ENCODE measurements at places on chromosomes 3 and 15.

- DNase-seq, result no peak
Observed at GRCh38 chr15:48578965-48579364, 66.5 kb downstream of the FBN1 start.

DNA sequence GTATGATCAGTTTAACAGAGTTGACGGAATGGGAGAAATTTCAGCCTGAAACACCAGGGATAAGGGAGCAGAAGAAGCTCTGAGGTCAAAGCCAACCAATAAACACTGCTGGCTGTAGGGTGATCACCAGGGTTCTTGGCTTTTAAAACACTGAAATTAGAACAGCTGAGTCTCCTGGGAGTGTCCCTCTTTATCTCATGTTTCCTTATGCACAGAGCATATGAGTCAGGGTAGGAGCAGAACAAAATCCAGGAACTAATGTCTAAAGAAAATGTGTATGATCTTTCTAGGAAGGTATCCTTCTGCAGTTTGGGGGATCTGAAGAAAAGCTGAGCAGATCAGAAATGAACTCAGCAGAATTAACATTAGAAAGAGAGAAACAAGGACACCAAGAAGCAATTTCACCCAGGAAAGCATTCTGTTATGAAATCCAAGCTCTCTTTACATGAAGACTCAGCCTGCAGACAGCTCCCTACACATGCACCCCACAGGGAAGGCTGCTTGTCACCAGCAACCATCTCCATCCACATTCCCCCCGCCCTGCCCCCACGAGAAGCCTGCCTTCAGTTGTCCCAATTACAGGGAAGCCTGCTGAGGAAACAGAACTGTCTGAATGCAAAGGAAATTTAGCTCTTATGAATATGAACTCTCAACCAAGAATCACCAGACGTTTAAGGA is 469.7 kb downstream of the PDCD6IP start:
- DNase-seq, result no peak

DNA sequence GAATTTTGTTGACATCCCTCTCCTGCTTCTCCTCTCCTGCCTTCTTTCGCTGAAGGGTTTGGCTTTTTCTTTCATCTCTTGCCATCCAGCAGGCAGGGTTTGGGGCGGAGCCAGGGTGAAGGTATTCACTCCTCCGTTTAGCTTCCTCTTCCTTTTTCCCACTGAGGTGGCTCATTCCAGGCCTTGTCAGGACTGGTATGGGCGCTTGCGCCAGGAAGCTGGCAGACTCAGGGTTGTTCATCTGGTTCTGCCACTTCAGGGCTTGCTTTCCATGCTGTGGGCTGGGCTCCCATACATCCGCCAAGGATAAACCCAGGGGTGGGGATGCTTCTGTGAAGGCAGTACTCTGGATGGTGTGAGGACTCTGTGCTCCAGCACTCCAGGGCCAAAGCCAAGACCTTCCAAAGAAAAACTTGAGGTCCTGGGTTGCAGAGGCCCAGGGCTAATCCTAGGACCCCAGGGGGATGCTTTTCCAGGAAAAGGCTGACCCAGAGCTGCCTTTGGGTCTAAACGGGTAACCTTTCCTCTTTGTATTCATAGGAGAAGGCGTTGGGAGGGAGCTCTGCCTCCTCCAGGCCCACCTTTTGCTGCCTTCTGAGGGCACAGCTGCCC is 7.7 kb upstream of the AMOTL2 start:
- DNase-seq, result no peak

DNA sequence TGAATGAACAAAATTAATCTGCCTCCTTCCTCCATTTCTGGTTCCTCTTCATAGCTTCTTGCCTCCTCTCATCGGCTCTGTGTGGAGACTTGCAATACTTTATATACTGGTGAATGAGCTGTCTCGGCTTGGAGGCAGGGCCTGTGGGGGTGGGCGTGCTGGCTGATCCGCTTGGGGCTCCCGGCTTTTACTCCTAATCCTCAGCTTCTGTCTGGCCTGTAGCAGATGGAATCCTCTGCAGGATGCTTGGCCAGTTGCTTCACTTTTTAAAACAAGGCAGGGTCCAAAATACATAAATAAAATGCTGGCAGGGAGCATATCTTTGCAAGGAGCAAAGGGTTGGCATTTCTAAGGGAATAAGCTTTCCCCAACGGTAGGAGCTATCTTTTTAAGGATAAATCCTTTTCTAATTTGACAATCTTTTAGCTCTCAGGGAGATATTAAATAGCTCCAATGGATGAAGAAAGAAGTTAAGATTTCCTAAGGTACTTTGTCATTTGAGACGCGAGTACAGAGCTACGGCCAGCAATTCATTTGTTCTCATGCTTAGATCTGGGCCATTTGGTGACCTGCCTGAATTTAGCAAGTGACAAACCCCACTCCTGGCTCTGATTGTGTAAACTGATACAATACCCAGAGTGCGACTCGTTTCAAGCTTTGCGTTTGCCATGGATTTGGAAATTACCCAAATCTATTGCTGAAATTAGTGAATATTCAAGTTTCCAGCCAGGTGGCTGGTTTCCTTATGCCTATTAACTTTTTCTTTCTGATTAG is 18.9 kb downstream of the SV2B start:
- no peak for DNase-seq

DNA sequence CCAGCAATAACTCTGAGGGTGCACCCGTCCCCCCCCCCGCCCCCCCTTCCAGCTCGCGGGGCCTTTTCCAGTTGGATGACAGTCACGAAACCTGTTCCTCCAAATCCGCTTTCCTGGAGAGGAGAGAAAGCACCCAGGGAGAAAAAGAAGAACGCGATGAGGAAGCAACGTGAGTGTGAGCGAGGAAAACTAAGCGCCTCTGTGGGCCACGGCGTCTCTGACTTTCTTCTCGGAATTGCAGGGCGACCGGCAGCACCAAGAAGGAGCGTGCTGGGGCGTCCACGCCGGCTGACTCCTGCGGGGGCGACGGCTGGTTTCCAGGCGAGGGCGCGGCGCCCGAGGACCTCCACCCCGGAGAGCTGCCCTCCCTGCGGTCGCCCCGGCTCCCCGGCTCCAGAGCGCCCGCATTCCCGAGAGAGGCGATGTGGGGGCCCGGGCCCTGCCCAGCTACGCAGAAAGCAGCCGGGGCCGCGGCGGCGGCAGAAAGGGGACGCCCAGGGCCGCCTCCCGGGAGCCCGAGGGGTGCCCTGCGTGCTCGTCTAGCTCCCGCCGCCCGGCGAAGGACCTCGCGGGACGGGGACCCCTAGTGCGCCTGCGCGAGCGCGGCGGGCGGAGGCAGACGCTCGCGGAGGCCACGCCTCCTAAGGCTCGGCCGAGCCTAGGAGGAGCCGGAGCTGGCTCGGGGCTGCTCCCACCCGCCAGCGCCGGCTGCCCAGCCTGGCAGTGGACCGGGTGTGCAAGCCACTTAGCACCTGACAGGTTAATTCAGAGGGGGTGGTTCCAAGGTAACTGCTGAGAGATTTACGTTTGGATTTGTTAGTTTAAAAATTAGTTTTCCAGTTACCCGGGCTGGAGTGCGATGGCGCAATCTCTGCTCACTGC is 15.3 kb upstream of the ADIPOQ start:
- peak; percentile 59 for DNase-seq

DNA sequence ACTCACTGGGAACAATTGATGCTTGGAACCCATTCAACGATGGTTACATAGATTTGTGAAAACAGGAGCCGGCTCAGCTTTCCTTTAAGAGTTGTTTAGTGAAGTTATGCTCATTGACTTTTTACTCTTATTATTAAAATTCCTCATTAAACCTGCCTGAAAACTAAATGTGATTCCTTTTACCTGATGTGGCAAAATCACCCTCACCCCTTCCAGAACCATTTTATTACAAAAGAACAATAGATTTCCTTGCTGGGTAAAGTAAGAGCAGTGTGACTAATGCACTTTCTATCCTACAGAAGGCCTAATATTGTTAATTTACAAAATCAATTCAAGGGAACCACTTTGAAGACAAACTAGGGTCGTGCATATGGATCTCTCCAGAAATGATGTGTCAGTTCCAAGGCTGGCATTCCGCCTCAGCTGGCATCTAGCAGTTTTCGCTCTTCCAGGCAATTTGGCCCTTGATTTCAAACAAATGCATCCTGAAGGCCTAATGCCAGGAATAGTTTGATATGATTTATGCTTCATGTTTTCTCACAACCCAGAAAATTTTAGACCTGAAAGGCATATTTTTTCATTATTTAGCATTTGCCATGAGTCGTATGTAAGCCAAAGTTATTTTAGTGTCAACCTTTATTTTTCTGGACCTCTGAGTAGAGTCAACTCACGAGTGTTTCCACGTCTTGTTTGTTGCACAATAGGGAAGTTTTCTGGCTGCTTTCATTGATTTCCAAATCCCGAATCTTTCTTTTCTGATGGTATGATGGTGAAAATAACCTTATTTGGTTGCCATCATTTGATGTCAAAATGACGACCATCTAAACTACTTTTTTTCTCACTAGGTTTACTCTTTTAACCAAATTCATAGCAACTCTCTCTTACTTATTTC is 447.8 kb downstream of the MECOM start:
- no peak for DNase-seq

- DNase-seq, result no peak
Observed at GRCh38 chr15:44694416-44694815, 16.7 kb downstream of the PATL2 start.

DNA sequence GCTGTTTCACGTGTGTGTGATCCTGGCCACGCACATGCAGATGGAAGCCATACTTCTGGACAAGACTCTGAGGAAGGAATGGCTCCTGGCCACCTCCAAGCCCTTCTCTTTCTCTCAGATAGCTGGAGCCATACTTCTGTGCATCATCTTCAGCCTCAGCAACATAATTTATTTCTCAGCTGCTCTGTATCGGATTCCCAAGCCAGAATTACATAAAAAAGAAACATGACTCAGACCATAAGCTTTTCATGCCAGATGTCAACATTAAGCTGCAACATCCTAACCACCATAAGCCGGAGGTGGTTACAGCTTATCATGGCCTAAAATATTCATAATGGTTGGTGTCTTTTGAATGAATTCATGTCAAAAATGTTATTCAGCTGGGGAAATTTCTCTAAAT is 10.6 kb upstream of the KIF23 start:
- no peak for DNase-seq

DNA sequence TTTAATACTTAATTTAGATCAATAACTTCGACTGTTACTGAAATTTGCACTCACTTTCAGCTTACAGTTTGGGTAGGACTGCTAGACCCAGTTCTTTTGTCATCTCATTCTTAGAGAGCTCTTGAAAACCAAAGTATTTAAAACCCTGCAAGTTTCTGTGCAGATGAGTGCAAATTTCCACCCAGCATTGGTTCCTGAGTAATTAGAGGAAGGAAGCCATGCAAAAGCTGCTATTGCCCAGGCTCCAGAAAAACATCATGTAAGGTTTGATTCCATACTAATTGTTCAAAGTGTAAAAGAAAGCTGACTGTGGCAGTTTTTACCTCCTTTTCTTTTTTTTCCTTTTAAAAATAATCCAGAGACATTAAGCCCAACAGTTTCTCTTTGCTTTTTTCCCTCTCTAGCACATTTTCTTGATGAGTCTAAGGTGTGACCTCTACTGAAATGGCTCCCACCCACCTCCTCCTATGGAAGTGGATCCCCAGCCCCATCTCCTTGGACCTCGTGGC is 30.3 kb downstream of the ABHD2 start:
- no peak for DNase-seq

GRCh38 chr3:56753206-56753820 is 48.4 kb downstream of the ARHGEF3 start:
- DNase-seq, result no peak

Measured in activated naive CD4-positive, alpha-beta T cell (primary cell).